ENCODE measurements at places on chromosomes 4 and X.

- DNase-seq = no peak
Observed at GRCh38 chrX:53072418-53073114, 9.6 kb upstream of the TSPYL2 start.

- no peak for DNase-seq
Observed at GRCh38 chrX:42988700-42989099, 210.7 kb upstream of the PPP1R2C start.

DNA sequence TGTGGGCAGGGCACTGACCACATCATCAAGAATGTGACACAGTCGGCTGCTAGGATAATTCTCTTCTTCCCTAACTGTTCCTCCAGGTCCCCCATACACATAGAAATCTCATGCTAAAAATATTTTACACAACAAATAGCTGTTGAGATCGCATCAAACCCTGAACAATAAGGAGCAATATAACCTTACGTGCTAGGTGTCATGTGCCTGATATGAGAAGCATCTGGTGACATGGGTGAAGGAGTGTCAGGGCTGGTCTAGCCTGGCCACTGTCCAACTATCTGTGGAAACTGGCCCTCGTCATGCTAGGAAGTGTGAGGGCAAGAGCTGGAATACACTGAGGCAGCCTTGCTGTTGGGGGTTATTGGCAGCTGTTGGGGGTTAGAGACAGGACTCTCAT, 167.3 kb upstream of the PGRMC2 start:
- no peak for DNase-seq

DNA sequence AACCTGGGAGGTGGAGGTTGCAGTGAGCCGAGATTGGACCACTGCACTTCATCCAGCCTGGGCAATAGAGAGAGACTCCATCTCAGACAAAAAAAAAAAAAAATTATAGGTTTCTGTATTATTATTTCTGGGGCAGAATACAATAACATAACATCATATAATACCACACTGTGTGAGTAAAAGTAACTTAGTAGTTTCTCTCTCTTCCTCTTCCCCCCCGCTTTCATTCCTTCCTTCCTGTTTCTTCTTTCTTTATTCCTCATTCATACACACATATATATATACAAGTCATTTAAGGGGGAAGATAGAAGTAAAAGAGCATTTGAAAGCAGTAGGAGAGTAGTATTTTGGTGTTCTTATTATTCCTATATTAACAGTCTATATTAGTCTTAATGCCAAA, 55.9 kb upstream of the FHDC1 start:
- DNase-seq = no peak

DNA sequence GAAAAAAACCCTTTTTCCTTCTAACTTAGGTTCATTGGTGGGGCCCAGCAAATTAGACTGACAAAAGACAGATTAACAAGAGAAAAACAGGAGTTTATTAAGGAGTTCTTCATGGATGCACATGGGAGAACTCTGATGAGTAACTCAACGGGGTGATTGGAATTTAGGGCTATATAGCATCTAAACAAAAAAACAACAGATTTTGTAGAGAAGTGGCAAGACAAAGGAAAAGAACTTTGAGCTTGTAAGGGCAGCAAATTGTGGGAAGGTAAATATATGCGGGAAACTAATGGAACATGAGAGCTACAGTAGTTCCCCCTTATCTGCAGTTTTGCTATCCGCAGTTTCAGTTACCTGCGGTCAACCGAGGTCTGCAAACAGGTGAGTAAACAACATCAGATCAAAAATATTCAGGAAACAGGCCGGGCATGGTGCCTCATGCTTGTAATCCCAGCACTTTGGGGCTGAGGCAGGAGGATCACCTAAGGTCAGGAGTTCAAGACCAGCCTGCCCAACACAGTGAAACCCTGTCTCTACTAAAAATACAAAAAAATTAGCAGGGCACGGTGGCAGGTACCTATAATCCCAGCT, 573.6 kb downstream of the ADGRL3 start:
- DNase-seq = no peak

- DNase-seq = no peak
Observed at GRCh38 chr4:117908306-117909207, 125.7 kb upstream of the NDST3 start.

- DNase-seq = no peak
Observed at GRCh38 chr4:99043346-99043745, 45.2 kb downstream of the ADH5 start.

- DNase-seq = peak; percentile 18
Observed at GRCh38 chrX:74449322-74449936, 28.1 kb downstream of the SLC16A2 start.

- DNase-seq = no peak
Observed at GRCh38 chrX:150790021-150790420, 96.8 kb downstream of the MTMR1 start.

DNA sequence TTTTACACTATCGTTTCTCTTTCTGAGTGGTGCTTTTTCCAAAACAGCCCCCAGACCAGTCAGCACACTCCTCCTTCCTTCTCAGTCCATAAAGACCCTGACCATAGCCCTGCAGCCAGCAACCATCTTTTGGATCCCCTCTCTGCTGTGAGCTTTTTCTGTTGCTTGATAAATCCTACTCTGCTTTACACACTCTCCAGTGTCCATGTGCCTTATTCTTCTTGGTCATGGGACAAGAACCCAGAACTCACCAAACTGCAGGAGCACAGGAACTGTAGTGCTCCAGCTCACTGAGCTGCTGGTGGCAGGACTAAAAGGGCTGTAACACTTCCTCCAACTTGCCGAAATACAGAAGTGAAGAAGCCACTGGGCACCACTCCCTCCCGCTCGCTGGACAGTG, 32.5 kb downstream of the COX18 start:
- DNase-seq = no peak

GRCh38 chrX:124529786-124530185, 183.4 kb downstream of the SH2D1A start:
- DNase-seq = no peak

DNA sequence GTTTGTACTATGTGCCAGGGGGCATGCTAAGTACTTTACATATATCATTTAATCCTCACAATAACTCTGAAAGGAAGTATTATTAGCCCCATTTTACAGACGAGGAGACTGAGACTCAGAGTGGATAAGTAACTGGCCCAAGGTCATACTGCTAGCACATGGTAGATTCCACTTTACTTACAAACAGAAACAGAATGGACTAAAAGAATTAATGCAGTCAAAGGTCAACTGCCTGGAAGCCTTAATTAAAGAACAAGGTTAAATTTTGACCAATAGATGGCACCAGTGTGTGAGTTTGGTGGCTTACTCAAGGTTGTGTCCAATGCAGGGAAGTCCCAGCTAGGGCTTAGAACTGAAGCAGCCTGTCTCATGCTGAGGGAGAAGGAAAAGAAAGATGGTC, 4.7 kb downstream of the RIPPLY1 start:
- DNase-seq = no peak

- DNase-seq = no peak
Observed at GRCh38 chrX:30513284-30513683, 64.3 kb downstream of the TASL start.

DNA sequence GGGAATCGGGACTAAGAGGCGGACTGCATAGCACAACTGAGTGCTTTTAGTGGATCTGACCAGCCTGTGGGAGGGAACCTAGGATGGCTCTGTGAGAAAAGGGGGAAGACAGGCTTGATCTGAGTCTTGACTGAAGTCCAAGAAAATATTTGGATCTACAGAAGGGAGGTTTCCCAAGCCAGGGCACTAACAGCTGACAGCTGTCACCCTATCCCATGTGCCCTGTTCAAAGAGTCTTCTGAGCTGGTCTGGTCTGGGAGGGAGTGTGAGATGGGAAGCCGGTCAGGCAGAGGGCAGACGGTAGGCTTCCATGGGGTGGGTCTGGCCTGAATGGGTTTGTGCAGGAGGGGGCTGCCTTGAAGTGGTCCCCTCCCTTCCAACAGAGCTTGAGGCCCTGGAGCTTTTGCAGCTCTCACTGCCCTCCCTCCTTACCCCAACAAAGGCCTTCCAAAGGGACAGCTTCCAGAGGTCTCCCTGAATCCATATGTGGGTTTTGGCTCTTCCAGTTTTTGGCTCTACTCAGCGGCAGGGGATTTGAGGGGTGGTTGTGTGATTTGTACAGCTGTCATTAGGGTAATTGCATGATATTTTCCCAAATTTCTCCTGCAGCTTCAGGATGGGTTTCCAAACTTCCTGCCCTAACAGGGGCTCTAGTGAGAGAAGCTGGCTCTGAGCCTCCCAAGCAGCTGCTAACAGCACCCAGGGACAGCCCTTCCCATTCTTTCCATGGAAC, 643.7 kb downstream of the BCOR start:
- DNase-seq = no peak

GRCh38 chrX:103739421-103739820, 28.7 kb downstream of the TMEM31 start:
- no peak for DNase-seq

GRCh38 chr4:163090997-163091684, 75.5 kb downstream of the NAF1 start:
- DNase-seq = no peak

GRCh38 chrX:12820737-12821136, 29.5 kb downstream of the PRPS2 start:
- no peak for DNase-seq

DNA sequence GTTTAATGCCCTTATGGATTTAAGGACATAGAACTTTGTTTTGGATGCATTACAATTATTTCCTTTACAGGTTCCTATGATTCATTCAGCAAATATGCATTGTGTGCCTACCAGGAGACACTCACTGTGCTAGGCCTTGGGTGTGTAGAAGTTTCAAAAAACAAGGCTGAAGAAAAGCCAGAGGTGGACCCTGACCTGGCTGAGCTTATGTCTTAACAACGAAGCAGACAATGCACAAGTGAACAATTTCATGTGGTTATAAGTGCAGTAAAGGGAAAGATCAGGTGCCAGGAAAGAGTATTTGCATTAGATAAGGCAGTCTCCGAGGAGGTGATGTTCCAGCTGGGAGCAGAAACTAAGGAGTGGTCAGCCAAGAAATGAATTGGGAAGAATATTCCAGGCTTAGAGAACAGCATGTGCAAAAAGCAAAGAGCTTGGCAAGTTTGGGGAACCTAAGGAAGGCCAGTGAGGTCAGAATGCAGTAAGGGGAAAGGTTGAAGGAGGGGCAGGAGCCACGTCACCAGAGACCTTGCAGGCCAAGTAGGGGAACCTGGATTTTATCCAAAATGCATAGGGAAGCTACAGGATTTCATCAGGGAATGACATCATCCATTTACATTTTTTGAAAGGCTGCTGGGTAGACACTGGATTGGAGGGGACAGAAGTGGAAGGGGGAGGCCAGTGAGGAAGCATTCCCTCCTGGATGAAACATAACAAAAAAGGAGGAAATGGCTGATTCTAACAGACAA, 193.6 kb downstream of the SOWAHB start:
- no peak for DNase-seq

- no peak for DNase-seq
Observed at GRCh38 chr4:125243789-125244397, 70.9 kb upstream of the FAT4 start.

GRCh38 chr4:138758196-138758595, 257.4 kb upstream of the NOCT start:
- DNase-seq = no peak

DNA sequence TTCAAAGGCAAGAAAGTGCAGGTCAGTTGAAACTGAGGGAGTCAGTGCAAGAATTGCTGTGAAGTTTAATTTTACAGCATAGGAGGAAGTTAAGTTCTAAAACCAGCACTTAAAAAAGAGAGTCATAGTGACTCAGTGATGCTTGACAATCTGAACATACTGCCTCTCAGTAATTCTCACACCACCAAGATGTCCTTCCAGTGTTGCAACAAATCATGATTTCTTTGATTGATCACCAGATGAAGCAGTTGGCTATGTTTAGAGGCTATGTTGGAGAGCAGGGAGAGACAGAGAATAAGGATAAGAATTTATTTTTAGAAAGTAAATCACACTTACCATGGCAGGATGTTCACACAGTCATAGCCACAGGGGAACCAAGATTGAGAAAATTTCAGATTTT, 13.2 kb downstream of the TRIM2 start:
- no peak for DNase-seq

DNA sequence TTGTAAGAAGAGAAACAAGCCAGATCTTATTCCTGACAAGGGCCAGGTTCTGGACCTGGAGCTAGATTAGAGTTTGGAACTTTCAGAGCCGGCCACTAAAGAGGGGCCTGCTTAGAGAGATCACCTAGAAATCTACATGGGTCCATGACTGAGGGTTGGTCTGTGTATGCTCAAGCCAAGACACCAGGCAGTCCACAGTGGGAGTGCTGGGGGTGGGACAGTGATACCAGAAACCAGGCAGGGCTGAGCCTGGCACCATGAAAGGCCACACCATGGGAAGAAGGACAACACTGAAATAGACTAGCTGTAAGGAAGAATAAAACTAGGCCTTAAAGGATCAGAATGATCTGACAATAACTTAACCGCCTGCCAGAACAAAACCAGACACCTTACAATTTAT, 267.3 kb downstream of the ADAMTS3 start:
- no peak for DNase-seq

GRCh38 chrX:124475358-124475757, 129.0 kb downstream of the SH2D1A start:
- no peak for DNase-seq

GRCh38 chr4:149955780-149956390, 122.4 kb upstream of the DCLK2 start:
- DNase-seq = no peak

- DNase-seq = no peak
Observed at GRCh38 chr4:86449746-86450588, 90.1 kb upstream of the MAPK10 start.

GRCh38 chr4:76305033-76305687, 1.4 kb upstream of the STBD1 start:
- DNase-seq = no peak

- DNase-seq = no peak
Observed at GRCh38 chr4:176548571-176548970, 228.8 kb downstream of the SPCS3 start.

DNA sequence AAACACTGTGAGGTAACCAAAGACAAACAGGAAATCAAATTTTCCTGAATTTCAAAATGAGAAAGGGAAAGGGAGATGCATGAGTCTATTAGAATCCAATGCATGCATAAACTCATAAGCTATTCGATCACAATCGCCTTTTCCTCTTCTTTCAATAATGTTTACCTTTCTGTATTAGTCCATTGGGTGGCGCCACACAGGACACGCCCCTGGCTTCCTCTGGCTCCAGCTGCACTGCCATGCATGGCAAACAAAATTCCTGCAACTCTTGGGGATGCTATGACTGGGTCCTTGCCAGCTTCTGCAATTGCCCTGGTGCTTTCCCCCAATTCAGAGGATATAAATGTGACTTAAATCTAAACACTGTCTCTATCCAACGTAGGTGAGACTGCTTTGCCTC, 424.5 kb upstream of the PCDH7 start:
- DNase-seq = no peak

- DNase-seq = no peak
Observed at GRCh38 chr4:76246025-76246424, 5.5 kb upstream of the FAM47E start.

- DNase-seq = no peak
Observed at GRCh38 chrX:127574829-127575228, 477.4 kb downstream of the ACTRT1 start.

GRCh38 chr4:176864238-176864637, 71.5 kb upstream of the VEGFC start:
- DNase-seq = no peak

Data from activated CD4-positive, alpha-beta T cell treated with anti-CD3 and anti-CD28 coated beads, Interleukin-2, amount 50 U/mL, for 48 hours (primary cell).